ENCODE measurements at places on chromosomes 1 and 21. TPM values are rescaled to one million over a fixed set of nuclear protein-coding genes. Genes with fewer than 3 reads are reported as not detected.

- no peak for DNase-seq
Observed at GRCh38 chr1:41803656-41804055, 115.1 kb downstream of the HIVEP3 start.

GRCh38 chr1:156816561-156817328, at the start of gene SH2D2A:
Gene SH2D2A (minus strand): TSS chr1:156816848. CDS start chr1:156816708, 140 bp downstream.
- peak; percentile 92 for DNase-seq

The FHAD1 gene
- total RNA-seq: not detected

The FBXO2 gene
- 3.7 TPM for total RNA-seq

The PDC gene
- total RNA-seq: not detected

The DMBX1 gene
- total RNA-seq: not detected
